Motor neuron (in vitro differentiated cells): ENCODE measurements at places on chromosomes 16 and 17. TPM values are rescaled to one million over a fixed set of nuclear protein-coding genes. Genes with fewer than 3 reads are reported as not detected.

- ATAC-seq = peak; percentile 34
Observed at GRCh38 chr16:46746821-46747776, 1.0 kb downstream of the MYLK3 start.

GRCh38 chr16:68406458-68407152 is 41.7 kb downstream of the SMPD3 start:
- peak; percentile 61 for ATAC-seq

DNA sequence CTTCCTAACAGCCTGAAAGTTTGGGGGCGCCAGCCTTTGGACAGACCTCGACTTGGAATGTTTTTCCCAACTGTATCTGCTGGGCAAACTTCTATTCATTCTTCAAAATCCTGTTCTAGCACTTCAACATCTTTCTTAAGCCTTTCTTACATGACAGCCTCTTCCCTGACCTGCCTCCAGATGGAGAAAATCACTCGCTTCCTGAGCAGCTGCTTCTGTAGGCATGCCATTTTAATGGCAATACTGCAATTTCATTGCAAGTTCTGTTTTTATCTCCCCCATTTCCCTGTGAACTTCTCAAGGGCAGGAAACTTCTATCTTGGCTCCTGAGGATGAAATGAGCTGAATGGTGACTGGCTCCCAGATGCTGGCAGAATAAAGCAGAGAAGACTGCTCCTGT is 128.8 kb upstream of the ASIC2 start:
- ATAC-seq = no peak

DNA sequence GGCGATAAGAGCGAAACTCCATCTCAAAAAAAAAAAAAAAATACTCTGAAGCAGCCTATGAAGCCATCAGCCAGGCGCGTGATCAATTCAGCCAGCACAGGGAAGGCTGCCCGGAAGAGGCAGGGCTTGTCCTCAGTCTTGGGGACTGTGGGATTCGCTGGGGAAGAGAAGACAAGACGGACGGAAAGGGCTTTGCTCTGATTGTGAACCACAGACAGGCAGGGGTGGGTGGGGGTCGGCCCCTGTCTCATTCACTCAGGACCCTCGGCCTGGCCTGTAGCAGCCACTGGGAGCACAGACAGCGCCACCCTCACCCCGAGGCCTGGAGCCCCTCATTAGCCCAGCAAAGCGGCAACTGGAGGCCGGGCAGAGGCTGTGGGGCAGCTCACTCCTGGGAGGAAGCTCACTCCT is 37.2 kb downstream of the ABR start:
- peak; percentile 50 for ATAC-seq

DNA sequence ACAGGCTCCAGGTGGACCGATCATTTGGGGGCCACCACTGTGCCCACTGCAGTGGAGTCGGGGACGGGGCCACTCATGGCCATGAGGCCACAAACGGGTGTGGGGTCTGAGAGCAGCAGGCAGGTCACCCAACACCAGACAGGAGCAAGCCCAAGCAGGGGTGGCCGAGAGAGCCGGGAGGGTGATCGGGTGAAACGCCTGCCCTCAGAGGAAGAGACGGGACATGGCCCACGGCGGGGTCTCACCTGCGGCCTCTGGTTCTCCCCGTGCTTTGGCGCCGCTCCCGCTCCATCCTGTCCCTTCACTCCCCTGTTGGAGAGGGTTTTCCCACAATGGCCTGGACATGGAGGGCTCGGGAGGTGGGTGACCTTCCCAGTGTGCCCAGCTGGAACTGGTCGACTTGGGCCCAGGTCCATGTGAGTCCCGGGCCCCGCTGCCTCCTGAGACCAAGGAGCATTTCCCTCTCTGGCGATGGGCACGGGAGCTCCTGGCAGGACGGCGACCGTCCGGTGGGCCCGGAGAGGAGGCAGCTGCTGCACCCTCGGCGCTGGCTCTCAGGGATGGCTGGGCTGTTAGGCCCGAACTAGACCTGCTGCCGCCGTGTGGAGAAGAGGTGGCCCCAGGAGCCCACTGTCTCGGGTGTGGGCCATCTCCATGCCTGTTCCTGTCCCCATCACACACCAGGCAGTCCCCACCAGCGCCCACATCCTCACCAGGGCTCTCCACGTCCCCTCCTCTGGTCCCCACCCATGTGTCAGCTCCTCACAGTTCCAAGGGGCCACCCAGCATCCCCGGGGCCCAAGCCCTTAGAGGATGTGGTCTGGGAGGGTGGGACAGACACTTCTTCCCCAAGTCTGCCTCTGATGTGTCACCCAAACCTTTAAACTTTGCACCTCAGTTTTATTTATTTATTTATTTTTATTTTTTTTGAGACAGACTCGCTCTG is 13.4 kb upstream of the BAHCC1 start:
- ATAC-seq = no peak

The CTDNEP1 gene
- total RNA-seq = 83.4 and 87.7 TPM in 2 replicates

- no peak for ATAC-seq
Observed at GRCh38 chr16:84712801-84713775, 13.3 kb downstream of the USP10 start.

DNA sequence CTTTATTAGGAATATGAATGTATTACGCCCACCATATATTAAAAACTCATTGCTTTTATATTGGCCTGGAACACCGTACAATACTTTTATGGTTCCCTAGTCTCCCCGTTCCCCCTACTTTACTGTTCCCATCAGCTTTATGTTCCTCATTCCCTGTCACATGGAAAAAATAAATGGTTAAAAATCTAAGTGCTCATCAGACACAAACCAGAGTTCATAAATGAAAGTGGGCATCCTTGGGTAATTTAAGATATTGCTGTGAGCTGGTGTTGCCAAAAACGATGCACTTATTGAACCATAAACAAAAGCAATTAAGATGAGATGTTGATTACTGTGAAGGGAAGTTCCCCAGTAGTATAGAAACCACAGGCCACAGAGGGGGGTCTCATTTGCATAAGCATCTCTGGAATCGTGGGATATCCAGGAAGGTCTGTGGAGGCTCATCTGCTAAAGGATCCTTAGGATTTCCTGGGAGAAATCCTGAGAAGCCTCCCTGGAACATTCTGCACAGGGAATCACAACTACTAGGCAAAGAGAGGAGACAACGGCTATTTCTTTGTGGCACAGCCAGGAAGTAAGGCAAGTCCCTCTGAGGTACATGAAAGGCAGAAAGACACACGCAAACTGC is 591.4 kb upstream of the CDH11 start:
- ATAC-seq = no peak

The KRTAP3-1 gene
- not detected in 2 replicates for total RNA-seq

- no peak for ATAC-seq
Observed at GRCh38 chr16:3215601-3216262, 19.2 kb downstream of the ZNF200 start.

DNA sequence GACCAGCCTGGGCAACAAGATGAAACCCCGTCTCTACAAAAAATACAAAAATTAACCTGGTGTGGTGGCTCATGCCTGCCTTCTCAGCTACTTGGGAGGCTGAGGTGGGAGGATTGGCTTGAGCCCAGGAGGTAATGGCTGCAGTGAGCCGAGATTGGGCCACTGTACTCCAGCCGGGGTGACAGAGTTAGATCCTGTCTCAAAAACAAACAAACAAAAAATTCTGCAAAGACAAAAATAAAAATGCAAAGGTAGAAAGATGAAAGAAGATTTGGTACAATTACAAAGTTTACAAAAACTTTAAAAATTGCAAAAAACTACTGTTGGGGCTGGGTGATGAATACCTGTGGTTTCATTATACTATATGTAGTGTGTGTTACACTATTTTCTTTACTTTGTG is 5.5 kb upstream of the CDH1 start:
- no peak for ATAC-seq

DNA sequence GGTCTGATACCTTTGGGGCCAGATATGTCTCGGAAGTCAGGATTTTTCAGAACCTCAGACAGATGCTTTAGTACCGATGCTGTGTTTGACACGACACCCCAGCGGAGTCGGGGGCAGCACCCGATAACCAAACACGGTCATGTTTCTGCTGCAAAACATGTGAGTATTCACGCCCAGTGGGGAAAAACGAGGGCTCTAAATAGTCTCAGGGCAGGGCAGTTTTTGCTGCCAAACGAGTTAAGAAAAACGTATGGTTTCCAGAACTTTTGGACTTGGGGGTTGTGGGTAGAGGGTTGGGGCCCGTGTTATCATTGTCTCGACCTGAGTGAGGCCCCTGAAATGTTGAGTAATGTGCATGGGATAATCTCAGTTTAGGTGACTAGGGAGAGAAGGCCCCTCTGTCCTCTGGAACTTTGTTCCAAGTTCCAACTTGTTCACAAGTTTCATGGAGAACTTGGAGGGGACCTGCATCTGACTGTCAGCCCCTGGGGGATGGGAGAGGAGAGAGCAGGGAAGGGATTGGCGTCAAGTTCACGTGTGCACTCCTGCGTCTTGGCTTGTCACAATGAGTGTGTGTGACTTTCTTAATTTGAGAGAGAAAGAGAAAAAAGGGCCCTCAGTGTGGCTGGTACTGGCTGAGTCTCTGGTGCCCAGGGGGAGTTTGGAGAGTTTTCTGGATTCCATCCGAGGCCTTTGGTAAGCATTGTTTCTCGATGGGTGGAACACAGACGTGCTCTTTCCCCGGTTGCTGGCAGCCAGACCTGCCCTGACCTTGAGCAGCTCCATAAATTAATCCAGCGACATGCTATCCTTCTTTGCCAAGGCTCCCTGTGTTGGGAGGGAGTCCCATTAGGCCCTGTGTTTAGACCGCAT is 83.9 kb upstream of the CIBAR2 start:
- peak; percentile 58 for ATAC-seq

The C17orf58 gene
- 13.3 and 13.4 TPM in 2 replicates for total RNA-seq

DNA sequence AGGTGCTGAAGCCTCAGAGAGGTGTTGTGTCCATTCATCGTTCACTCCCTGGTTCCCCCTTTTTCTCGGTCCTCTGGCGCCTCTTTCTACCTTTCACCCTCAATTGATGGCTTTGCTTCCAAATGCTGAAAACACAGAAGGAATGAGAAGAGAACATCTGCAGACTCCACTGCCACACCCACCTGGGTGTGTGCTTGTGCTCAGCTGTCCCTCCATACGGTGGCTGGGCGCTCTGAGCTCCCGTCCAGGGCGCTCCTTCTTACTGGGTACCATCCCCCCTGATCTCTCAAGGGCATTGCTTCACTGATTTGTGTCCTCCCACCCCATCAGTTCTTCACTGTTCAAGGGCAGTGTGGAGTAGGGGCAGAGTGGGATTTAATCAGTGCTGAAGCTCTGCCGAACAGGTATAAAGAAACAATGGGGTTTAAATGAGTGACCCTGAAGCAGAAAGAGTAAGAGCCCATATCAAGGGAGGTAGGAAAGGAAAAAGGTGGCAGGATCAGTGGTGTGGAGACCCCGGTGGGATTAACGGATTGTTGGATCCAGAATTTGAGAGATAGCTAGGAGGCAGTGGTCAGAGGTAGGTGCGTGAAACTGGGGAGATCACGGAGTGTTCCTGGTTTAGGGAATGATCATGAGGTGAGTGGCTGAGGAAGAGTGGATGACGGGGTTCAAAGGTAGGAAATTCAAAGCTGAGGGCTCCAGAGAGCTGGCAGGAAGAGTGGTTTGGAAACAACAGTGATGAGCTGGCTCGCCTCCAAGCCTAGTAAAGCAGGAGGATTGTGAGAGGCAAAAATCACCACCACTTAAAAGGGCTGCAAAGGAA is 40.8 kb downstream of the MRTFB start:
- ATAC-seq = no peak

GRCh38 chr16:58119509-58119845 is 9.7 kb downstream of the CFAP20 start:
- ATAC-seq = no peak

DNA sequence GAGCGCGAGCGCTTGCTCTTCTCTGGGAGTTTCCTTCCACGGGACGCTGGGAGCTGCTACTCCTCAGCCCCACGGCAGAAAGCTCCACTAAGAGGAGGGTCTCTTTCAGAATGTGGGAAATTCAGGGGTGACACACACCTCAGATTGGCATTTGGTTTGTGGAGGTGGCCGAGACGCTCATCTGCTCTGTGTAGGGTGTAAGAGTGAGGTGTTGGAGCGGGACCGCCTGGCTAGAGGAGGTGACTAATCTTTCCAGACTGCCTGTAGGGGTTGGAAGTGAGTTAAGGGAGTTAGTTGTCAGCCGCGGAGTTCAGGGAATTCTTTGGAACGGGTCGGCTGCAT is 735 bp downstream of the PSMD11 start:
- ATAC-seq = peak; percentile 42

GRCh38 chr16:46629331-46630219 is 8.4 kb upstream of the SHCBP1 start:
- no peak for ATAC-seq

- no peak for ATAC-seq
Observed at GRCh38 chr17:52025236-52025635, 133.3 kb downstream of the CA10 start.

The CA7 gene
- not detected in 2 replicates for total RNA-seq

GRCh38 chr17:19896679-19897078 is 28.9 kb upstream of the ULK2 start:
- ATAC-seq = no peak

The CTF1 gene
- total RNA-seq = 0.52 and 1.1 TPM in 2 replicates

DNA sequence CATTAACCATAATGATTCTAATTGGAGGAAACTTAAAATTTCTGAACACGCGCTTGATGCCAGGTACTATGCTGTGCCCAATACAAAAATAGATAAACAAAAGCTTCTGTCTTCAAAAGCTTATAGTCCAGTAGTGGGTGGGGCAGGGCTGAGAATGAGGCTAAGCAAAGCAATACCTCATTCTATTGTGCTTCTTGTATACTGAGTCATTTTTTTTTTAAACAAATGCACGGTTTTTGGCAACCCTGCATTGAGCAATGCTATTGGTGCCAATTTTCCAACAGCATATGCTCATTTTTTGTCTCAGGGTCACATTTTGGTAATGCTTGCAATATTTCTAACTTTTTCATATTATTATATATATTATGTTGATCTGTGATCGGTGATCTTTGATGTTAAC is 34.7 kb upstream of the HNF1B start:
- no peak for ATAC-seq

The C16orf89 gene
- 34.3 and 36.2 TPM in 2 replicates for total RNA-seq

The MT1H gene
- total RNA-seq = 0.66 and 1.2 TPM in 2 replicates

- no peak for ATAC-seq
Observed at GRCh38 chr16:49602201-49602975, 228.8 kb downstream of the C16orf78 start.

The OTOP3 gene
- 0.31 TPM in 1 of 2 replicates, not detected in the other for total RNA-seq

DNA sequence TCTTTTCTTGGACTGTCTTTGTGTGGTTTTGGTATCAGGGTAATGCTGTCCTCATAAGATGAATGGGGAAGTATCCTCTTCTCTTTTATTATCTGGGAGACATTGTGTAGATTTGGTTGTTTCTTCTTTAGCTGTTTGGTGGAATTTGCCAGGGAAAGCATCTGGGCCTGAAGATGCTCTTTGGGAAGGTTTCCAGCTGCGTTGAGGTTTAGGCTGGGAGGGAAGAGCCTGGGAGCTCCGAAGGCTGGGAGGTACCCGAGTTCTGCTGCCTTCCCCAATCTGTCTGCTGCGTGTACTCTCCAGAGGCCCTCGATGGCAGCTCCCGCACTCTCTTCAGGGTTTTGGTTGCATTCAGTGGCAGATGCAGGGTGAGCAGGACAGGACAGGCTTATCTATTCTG is 25.6 kb upstream of the CRISPLD2 start:
- ATAC-seq = no peak

The GALR2 gene
- total RNA-seq = 0.33 and 0.39 TPM in 2 replicates

GRCh38 chr17:27049104-27049784 is 244.7 kb upstream of the WSB1 start:
- no peak for ATAC-seq

The TBC1D28 gene
- total RNA-seq = 0.70 and 1.4 TPM in 2 replicates
